ENCODE measurements at places on chromosomes 2 and 18. TPM values are rescaled to one million over a fixed set of nuclear protein-coding genes. Genes with fewer than 3 reads are reported as not detected.

- DNase-seq, result peak; percentile 60
- H3K27ac ChIP-seq, result peak within 1 kb of the TSS; percentile 87
- H3K36me3 ChIP-seq, result no peaks in the 10 kb centered on the region
Observed at GRCh38 chr2:100819370-100820272, at the start of gene NPAS2. Gene NPAS2, plus strand, starts transcription at chr2:100820139. Its CDS starts 84,616 bp downstream, at chr2:100904755.

DNA sequence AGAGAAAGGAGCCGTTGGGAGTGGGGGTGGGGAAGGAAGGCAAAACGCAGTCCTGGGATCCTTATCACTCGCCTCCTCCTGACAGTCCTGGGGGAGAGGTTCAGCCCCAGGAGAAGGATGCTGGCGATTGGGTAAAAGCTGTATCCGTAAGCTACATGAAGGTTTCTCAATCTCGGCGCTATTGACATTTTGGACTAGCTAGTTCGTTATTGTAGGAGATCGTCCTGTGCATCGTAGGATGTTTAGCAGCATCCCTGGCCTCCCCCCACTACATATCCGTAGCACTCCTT is 511 bp upstream of the TP53I3 start:
- H3K36me3 ChIP-seq, result no peaks in the 10 kb centered on the region
- no peaks in the 10 kb centered on the region for H3K27me3 ChIP-seq
- H3K4me1 ChIP-seq, result no peaks in the 10 kb centered on the region
- H3K4me3 ChIP-seq, result peak overlapping the region; percentile 63
- peak overlapping the region; percentile 99 for H3K27ac ChIP-seq

- H3K36me3 ChIP-seq, result no peaks in the 10 kb centered on the region
- H3K27ac ChIP-seq, result no peak overlapping the region
- no peak for DNase-seq
- no peaks in the 10 kb centered on the region for H3K4me1 ChIP-seq
Observed at GRCh38 chr2:198408171-198408570, 603.8 kb downstream of the PLCL1 start.

- DNase-seq, result no peak
- H3K4me3 ChIP-seq, result no peak overlapping the region
- H3K36me3 ChIP-seq, result no peaks in the 10 kb centered on the region
- H3K4me1 ChIP-seq, result no peaks in the 10 kb centered on the region
Observed at GRCh38 chr2:68423966-68424650, 43.0 kb downstream of the FBXO48 start.

- H3K27ac ChIP-seq, result peak overlapping the region; percentile 33
- H3K36me3 ChIP-seq, result no peaks in the 10 kb centered on the region
- H3K4me3 ChIP-seq, result no peak overlapping the region
- no peaks in the 10 kb centered on the region for H3K27me3 ChIP-seq
Observed at GRCh38 chr2:218295029-218295428, 2.7 kb upstream of the TMBIM1 start.

FEV gene
- 6.5 TPM for total RNA-seq

GRCh38 chr2:86301711-86302202 is 35.7 kb downstream of the REEP1 start:
- no peak overlapping the region for H3K4me3 ChIP-seq
- no peaks in the 10 kb centered on the region for H3K4me1 ChIP-seq
- DNase-seq, result no peak
- no peaks in the 10 kb centered on the region for H3K27me3 ChIP-seq

GRCh38 chr2:207281436-207281835 is 115.7 kb upstream of the KLF7 start:
- DNase-seq, result no peak
- H3K36me3 ChIP-seq, result no peaks in the 10 kb centered on the region
- no peak overlapping the region for H3K4me3 ChIP-seq
- no peaks in the 10 kb centered on the region for H3K27me3 ChIP-seq
- no peaks in the 10 kb centered on the region for H3K4me1 ChIP-seq

DNA sequence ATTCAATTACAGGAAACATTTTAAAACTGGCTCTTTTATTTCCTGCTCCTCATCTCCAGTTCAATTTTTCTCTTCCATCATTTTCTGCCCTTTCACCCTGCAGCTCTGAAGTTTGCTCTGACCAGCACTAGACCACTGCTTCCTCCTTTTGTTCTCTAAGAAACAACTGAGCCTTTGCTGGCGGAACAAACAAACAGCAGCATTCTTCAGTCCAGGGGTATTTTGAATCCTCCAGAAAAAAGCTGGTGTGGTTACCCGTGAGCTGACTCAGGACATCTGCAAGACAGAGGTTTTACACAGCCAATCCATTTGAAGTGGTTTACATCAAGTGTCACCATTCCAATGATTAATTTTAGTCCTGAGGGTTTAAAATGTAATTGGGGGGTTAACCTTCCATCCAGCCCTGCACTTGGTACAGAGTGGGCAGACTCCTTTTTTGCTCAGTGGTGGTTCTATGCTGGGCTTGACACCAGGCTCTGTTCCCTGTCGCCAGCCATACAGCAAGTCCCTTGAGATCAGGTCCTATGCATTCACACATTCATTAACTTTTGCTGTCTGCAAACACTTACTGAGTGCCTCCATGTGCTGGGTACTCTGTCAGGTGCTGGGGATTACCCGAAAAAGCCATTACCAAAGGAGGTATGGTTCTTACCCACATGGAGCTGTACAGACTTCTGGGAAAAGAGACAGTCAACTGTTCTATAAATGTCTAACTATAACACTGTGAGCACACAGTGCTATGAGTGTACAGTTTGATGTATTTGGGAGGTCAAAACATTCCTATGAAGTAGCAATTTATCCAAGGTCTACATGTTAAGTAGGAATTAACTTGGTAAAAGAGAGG is 909.4 kb upstream of the GYPC start:
- H3K4me3 ChIP-seq, result no peak overlapping the region
- H3K4me1 ChIP-seq, result no peaks in the 10 kb centered on the region
- H3K27ac ChIP-seq, result no peak overlapping the region
- no peaks in the 10 kb centered on the region for H3K27me3 ChIP-seq
- no peaks in the 10 kb centered on the region for H3K36me3 ChIP-seq

FOXD4L1 gene
- total RNA-seq, result not detected

- H3K4me1 ChIP-seq, result no peaks in the 10 kb centered on the region
- H3K27me3 ChIP-seq, result no peaks in the 10 kb centered on the region
- no peak for DNase-seq
- no peak overlapping the region for H3K4me3 ChIP-seq
Observed at GRCh38 chr2:86241611-86242010, 42.4 kb downstream of the MRPL35 start.

DNA sequence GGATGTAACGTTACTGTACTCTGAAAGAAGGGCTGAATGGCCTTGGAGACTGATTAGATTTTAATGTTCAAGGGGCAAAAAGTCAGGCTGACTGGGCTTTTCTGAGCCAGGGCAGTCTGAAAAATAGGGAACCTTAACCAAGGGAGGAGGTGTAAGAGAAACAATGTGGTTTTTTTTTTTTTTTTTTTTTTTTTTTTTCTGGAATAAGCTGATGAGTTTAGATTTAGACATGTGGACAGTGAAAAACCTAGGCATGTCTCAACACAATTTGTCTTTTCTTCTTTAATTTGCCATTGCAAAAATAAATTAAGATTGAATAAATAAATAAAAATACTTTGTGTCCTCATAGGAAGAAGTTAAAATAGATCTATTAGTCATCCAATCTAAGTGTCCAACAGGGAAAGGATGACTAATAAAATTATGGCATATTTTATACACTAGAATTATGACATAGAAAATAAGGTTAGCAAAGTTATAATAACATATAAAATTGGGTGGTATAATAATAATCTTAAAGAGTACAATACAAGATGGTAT is 237.6 kb upstream of the TRIB2 start:
- no peak for DNase-seq
- no peaks in the 10 kb centered on the region for H3K4me1 ChIP-seq
- no peak overlapping the region for H3K27ac ChIP-seq
- H3K36me3 ChIP-seq, result no peaks in the 10 kb centered on the region
- no peak overlapping the region for H3K4me3 ChIP-seq
- H3K27me3 ChIP-seq, result no peaks in the 10 kb centered on the region

ABCG5 gene
- total RNA-seq, result not detected

DNA sequence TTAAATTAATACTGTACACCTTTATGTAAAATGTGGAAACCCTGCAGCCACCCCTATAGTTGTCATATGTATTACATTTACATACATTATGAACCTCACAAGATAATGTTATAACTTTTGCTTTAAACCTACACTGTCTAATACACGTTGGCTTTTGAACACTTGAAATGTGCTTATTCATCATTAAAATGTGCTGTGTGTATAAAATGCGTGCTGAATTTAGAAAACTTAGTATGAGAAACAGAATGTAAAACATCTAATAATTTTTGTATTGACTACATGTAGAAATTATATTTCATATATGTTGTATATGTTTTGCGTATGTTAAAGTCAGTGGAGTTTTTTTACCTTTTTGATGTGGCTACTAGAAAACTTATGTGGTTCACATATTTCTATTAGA is 68.8 kb downstream of the MAPRE2 start:
- no peaks in the 10 kb centered on the region for H3K27me3 ChIP-seq
- DNase-seq, result no peak
- H3K4me1 ChIP-seq, result no peaks in the 10 kb centered on the region
- no peaks in the 10 kb centered on the region for H3K36me3 ChIP-seq
- no peak overlapping the region for H3K4me3 ChIP-seq
- H3K27ac ChIP-seq, result no peak overlapping the region

ARID5A gene
- 6.9 TPM for total RNA-seq

GRCh38 chr2:240210198-240210965 is 69.9 kb upstream of the OTOS start:
- H3K4me3 ChIP-seq, result no peak overlapping the region
- no peaks in the 10 kb centered on the region for H3K4me1 ChIP-seq
- no peak for DNase-seq
- no peaks in the 10 kb centered on the region for H3K27me3 ChIP-seq

DRC1 gene
- not detected for total RNA-seq

BOLL gene
- total RNA-seq, result not detected

DOK6 gene
- 0.59 TPM for total RNA-seq

C1QL2 gene
- not detected for total RNA-seq

GRCh38 chr2:128611421-128612320 is 293.0 kb upstream of the HS6ST1 start:
- H3K4me1 ChIP-seq, result no peaks in the 10 kb centered on the region
- no peaks in the 10 kb centered on the region for H3K27me3 ChIP-seq
- no peak overlapping the region for H3K27ac ChIP-seq
- H3K4me3 ChIP-seq, result no peak overlapping the region
- no peak for DNase-seq

DNA sequence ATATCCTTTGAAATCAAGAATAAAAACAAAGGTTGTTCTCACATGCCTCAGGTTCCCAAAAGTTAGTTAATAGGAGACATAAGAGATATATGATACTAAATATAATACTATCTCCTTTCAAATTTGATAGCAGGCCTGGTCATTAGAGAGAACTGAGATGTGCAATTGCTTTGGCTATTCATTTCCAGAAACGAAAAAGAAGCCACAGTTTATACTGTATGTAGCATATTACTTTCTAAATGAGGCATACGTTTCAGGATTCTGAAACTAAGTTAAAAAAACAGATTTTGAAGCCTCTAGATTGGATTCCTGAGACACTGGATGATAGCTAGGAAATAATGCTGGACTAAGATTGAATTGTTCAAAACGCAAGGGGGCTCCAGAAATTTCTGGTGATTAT is 7.1 kb downstream of the PPP1R1C start:
- H3K27me3 ChIP-seq, result no peaks in the 10 kb centered on the region
- no peaks in the 10 kb centered on the region for H3K36me3 ChIP-seq
- no peak overlapping the region for H3K27ac ChIP-seq

GRCh38 chr2:109244750-109245382 is 115.9 kb downstream of the SH3RF3 start:
- no peaks in the 10 kb centered on the region for H3K36me3 ChIP-seq
- H3K4me1 ChIP-seq, result no peaks in the 10 kb centered on the region
- H3K4me3 ChIP-seq, result no peak overlapping the region
- no peaks in the 10 kb centered on the region for H3K27me3 ChIP-seq
- no peak for DNase-seq

DNA sequence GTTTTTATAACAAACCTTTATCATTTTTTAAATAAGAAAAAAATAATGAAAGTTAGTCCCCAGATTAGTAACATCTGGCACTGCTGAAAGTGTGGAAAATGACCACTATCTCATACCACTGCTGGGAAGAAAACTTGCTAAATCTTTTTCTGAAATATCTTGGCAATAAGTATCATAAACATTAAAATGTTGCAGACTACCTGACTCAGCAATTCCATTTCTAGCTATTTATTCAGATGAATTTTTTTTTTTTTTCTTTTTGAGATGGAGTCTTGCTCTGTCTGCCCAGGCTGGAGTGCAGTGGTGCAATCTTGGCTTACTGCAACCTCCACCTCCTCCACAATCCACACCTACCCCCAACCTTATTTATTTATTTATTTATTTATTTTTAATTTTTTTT is 35.3 kb upstream of the SOS1 start:
- H3K27me3 ChIP-seq, result no peaks in the 10 kb centered on the region
- no peak for DNase-seq
- H3K4me3 ChIP-seq, result no peak overlapping the region

SERPINB10 gene
- not detected for total RNA-seq

GRCh38 chr2:12501469-12502158 is 215.1 kb upstream of the TRIB2 start:
- H3K4me1 ChIP-seq, result no peaks in the 10 kb centered on the region
- DNase-seq, result no peak
- H3K4me3 ChIP-seq, result no peak overlapping the region
- H3K27me3 ChIP-seq, result no peaks in the 10 kb centered on the region

- H3K27ac ChIP-seq, result peak overlapping the region; percentile 42
- no peaks in the 10 kb centered on the region for H3K36me3 ChIP-seq
- peak; percentile 45 for DNase-seq
- no peaks in the 10 kb centered on the region for H3K27me3 ChIP-seq
Observed at GRCh38 chr2:9002637-9003365, 683 bp downstream of the MBOAT2 start.

RTKN gene
- 89.9 TPM for total RNA-seq

HSPE1 gene
- total RNA-seq, result 297 TPM

RASGRP3 gene
- total RNA-seq, result 3.6 TPM

- DNase-seq, result no peak
- no peak overlapping the region for H3K4me3 ChIP-seq
- H3K27ac ChIP-seq, result no peak overlapping the region
- H3K27me3 ChIP-seq, result no peaks in the 10 kb centered on the region
Observed at GRCh38 chr18:79005653-79006052, 26.0 kb downstream of the SALL3 start.

HDLBP gene
- 483 TPM for total RNA-seq

- DNase-seq, result no peak
- no peaks in the 10 kb centered on the region for H3K4me1 ChIP-seq
- no peaks in the 10 kb centered on the region for H3K27me3 ChIP-seq
- H3K36me3 ChIP-seq, result no peaks in the 10 kb centered on the region
Observed at GRCh38 chr2:96927405-96928171, 57.7 kb upstream of the SEMA4C start.

GRCh38 chr2:66733364-66733999 is 298.6 kb downstream of the MEIS1 start:
- H3K4me3 ChIP-seq, result no peak overlapping the region
- no peak for DNase-seq
- H3K36me3 ChIP-seq, result no peaks in the 10 kb centered on the region
- no peaks in the 10 kb centered on the region for H3K4me1 ChIP-seq
- H3K27ac ChIP-seq, result no peak overlapping the region

CNDP1 gene
- total RNA-seq, result not detected

- DNase-seq, result no peak
- no peaks in the 10 kb centered on the region for H3K27me3 ChIP-seq
- no peak overlapping the region for H3K4me3 ChIP-seq
- peaks cover 6% of the 10 kb centered on the region for H3K4me1 ChIP-seq
- H3K36me3 ChIP-seq, result no peaks in the 10 kb centered on the region
Observed at GRCh38 chr2:159606287-159606686, 10.1 kb downstream of the BAZ2B start.
